GM12878 (cell line): ENCODE measurements at places on chromosomes 13 and 19.

DNA sequence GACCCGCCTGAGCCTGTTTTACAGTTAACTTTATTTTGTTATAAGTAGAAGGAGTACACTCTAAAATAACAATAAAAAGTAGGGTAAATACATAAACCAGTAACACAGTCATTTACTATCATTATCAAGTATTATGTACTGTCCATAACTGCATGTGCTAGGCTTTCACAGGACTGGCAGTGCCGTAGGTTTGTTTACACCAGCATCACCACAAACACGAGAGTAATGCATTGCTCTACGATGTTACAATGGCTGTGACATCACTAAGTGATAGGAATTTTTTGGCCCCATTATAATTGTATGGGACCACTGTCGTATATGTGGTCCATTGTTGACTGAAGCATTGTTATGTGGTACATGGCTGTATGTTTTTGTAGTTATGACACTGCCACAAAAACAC, 41.3 kb upstream of the SLC7A9 start:
- DNase-seq, result no peak

DNA sequence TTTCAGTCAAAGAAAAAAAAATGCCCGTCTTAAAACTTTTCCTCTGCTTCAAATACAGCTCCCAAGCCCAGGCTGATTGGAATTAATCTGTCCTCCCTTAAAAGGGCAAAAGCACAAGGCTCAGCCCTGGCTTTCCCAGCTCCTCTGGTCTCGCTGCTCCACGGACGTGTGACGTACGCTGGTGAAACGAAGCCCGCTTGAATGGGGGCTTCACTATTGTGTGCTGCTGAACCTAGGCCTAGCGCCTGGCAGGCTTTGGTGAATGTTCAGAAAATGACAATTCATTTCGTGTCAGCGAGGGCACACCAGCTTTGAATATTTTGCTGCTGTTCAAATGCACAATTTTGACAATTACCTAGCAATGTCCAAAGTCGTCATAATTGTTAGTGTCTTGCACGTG, 615 bp upstream of the ZNF135 start:
- DNase-seq, result no peak

DNA sequence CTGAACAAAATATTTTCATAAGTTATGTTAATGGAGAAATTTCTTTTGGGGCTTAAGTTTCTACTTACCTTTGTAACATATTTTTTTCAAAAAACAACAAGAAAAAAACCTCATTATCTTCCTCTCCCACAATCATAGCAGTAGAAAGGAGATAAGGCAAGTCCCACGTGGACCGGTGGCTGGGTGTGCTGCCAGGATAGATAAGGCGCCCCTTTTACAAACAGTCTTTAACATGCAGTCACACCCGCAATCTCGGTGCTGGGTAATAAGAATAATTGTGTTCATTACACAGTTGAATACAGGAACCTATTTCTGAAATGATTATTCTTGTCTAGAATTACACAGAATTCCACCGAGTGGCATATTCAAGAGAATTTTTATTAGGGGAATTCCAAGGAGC, 1202.3 kb downstream of the UQCRFS1 start:
- no peak for DNase-seq

DNA sequence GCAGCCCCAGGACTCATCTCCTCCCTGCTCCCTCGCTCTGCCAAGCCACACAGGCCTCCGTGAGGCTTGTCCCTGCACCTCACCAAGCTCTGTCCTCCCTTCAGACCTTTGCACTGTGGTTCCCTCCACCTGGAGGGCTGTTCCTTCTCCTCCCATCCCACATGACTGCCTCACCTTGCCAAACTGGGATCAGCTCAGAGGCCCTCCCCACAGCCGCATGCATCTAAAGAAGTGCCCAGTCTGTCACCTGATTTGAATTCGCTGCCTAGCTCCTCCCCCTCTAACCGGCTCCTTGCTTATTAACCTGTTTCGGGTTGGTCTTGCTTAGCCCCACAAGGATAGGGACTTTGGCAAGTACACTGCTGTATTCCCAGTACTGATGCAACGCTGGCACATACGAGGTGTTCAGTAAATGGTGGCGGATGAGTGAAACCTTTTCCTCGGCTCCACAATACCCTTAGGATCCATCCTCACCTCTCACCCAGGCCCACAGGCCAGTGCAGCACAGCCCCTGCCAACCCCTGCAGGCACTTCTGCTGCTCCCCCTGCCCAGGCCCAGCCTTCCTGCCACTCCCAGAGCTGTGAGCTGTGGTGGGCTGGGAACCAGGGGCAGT, 4.4 kb downstream of the AKT2 start:
- no peak for DNase-seq

- no peak for DNase-seq
Measured at GRCh38 chr19:43430142-43430710, 15.5 kb downstream of the TEX101 start.

DNA sequence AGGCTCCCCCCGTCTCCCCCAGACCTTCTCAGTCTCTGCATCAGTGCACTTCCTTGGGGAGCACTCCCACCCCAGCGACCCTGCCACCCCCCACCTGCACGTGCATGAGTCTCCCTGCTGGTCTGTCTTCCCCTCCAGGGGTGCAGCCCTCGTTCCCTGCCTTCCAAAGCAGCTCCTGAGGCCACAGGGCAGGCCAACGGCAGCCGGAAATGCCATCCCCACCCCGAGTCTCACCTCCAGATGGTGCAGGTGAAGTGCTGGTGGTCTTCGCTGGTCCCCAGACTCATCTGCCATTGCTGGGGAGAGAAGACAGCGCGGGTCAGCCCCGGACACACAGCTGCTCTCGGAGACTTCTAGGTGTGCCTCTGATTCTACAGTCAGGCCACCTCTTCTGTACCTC, 5.5 kb downstream of the MYDGF start:
- DNase-seq, result no peak

DNA sequence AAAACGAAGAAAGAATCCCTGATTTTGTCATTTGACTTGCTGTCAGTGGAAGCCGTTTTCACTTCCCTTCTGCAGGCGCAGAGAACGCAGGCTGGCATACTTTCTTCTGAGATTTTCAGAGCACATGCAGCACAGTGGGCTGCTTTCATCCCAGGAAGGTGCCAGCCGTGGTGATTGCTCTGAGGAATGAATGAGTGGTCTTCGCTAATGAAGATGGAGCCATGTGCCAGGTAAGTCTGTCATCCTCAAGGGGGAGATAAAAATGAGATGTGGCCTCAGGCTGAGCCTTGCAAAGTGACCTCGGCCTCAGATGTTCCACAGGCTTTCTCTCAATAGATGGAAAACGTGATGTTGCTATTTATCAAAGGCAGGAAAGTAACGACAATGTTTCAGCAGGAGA, 94.6 kb upstream of the FARP1 start:
- DNase-seq, result no peak

GRCh38 chr13:27076421-27076820, 95.2 kb downstream of the USP12 start:
- DNase-seq, result no peak

DNA sequence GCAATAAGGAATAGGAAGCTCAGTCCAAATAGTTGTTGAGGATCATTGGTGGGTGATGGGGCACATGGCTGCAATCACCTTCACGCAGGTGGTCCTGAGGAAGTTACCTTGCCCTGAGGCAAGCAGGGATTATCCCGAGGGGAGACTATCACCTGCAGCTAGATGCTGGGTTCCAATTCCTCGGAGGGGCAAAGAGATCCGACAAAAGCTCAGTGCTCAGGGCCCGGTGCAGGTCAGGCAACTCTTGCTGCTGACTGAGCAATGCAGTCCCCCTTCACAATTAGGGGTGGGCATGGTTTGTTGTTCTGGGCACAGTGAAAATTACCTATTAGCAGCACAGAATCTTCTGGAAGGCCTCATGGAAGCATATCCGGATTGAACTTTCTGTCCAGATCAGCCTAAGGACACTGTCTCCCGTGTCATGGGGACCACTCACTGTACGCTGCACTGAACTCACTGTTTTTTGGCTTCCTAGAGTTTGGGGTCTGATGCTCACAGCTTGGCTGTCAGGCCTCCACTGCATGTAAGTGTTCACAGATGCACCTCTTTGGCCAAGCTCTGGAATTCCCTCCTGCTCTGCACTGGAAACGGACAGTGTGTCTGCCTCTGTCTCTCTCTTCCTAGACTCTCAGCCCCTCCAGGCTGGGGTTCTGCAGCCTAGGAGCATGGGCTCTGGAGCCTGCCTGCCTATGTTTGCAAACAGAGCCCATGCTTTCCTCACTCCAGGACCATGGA, 372.7 kb downstream of the ZNF536 start:
- no peak for DNase-seq

- no peak for DNase-seq
Measured at GRCh38 chr13:107713314-107713713, 502.0 kb downstream of the LIG4 start.

- no peak for DNase-seq
Measured at GRCh38 chr19:50601407-50602088, 33.3 kb upstream of the LRRC4B start.

DNA sequence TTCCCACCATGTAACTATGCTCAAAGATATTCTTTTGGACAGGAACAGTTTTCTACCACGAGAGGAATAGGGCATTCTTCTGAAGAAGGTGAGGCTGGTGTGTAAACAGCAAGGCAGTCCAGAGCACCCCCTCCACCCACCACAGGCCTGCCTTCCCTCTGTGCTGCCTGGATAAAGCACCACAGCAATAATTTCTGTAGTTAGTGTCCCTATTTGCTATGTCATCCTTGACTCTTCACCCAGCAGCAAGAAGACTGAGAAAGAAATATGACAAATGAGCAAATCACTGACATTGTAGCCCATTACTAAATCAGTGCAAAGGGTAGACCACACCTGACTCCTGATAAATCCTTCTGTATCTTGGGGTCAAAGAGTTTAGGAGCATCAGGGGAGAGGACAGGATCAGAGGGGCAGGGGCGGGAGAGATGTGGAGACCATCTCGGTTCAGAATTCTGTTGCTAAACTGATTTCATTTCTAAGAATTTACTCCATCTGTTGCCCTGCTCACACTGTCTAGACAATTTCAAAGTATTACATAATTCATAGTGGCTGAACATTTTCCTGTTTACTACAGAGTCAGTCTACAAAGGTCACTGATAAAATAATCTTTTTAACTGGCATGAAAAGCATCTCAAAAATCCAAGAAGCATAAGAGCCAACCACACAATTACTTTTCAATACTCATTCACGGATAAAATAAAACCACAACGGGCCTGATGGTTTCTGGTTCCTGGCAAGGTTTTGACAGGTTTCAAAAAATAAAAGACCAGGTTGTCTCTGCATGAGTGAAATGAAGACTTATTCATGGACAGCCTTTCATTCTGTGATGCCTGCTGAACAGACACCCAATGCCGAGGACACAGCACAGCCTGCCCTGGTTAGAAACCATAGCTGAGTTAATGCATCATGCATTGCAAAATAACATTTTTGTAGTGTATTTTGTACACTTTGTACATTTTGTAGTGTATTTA, 88.4 kb upstream of the IRS2 start:
- DNase-seq, result no peak

DNA sequence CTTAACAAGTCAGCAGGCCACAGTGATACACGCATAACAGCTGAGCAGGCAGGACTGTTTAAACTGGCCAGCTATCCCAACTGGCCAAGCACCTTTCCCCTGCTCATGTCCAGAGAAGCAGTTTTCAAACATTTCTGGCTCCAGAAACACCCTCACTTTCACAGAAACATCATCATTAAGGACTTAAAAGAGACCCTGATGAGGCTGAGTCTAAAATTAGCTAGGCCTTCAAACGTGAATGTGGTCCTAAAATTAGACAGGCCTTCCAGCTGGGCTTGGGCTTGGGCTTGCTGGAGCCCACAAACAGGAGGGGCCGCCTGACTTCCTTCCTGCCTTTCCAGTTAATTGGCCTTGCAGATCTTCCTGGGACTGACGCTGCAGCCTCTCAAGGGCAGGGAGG, 334.2 kb downstream of the DNAJC15 start:
- no peak for DNase-seq

- peak; percentile 80 for DNase-seq
Measured at GRCh38 chr19:13162724-13163608, 12.8 kb downstream of the IER2 start.

DNA sequence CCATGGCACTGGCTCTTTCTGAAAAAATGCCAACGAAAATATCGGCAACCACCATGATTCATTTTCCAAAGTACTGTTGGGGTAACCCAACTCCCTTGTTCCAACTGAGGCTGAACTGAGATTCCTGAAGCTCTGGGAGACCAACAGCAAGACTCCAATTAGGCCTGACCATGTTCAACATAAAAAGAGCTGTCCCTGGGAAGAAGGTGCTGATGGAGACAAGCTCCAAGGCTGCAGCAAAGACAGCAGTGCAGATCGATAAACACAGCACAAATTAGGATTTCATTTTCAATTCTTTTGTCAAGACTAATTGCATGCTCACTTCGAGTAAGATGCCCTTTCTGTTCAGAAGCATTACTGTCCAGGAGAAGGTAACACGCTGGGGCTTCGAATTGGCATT, 968.0 kb downstream of the UQCRFS1 start:
- DNase-seq, result no peak

- DNase-seq, result no peak
Measured at GRCh38 chr19:2309734-2310362, 1.9 kb upstream of the LINGO3 start.

DNA sequence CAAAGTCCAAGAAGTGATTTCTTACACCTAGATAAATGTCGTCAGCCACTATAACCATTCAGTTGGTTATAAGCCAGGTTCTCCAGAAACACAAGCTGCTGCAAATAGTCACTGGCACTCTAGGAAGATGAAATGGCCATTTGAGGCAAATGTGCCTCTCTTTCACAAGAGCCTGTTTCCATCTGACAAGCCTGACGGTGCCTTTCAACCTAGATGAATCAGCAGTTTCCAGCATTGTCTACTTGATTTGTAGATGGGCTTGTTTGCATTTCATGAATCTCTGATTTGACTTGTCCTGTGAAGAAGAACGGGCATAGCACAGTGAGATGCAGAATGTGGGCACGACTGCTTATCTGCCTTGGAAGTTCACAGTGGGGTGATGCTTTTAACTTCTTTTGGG, 327.2 kb downstream of the LMO7 start:
- DNase-seq, result no peak

DNA sequence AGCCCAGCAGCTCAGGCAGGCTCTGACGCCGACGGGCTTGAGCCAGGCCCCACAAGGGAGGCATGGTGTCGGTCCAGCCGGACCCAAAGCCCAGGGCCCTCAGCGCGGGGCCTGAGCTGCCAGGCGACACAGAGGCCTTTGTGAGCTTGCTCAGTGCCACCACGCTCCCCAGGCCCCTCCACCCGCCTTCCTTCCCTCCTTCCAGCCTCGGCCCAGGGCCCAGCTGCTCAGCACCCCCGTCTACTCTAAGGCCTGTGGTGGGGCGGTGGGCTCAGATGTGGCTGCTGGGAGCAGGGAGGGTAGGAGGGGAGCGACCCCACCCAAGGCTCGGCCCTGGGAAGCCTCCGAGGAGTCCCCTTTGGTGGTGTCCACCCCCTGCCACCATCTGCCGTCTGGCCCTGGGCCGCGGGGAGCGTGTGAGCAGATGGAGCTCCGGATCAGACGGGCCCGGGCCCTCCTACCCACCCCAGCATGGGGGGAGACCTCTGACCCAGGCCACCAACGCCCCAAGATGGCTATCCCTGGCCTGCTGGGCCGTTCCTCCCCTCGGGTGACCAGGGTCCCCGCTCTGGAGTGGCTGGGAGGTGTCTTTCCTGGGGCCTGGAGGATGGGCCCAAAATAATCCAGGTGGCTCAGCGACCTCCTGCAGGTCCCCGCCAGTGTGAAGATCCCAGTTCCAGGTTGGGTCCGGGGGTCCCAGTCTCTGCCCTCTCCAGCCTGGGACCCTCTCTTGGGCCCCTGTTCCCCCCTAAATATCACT, 7.8 kb downstream of the ZBTB7A start:
- DNase-seq, result no peak

GRCh38 chr13:99341969-99342722, 34.9 kb upstream of the GPR183 start:
- DNase-seq, result no peak
